T-helper 2 cell treated with Interferon-gamma antibody and Interleukin-4, amounts not matched to agents 5 μg/mL and 100 μg/mL, for 36 hours (primary cell): ENCODE measurements at places on chromosomes 4 and X.

DNA sequence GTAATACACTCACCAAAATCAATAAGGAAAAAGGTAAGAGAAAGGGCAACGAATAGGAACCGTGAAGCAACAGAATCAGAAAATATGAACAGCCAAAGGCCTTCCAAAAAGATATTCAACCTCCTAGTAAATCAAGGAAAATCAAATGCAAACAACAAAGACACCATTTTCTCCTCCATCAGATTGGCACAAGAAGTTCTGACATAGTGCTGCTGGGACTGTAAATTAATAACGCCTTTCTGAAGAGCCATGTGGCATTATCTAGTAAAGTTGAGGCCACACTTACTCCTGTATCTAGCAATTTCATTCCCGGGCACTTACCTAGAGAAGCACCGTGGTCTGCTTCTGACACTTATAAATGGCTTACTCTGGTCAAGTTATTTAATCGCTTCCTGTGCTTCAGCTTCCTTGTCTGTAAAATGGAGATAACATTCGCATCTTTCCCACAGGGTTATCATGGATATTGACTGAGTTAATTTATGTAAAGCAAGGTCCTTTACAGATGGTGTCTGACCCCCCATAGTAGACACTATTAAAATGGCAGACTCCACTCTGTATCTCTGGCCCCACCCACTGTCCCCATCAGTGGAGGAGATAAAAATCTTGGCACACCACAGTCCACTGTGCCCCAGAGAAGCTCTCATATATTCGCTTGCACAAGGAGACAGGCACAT is 20.5 kb upstream of the ENPP6 start:
- H3K4me1 ChIP-seq: peaks cover 26% of the 10 kb centered on the region
- H3K36me3 ChIP-seq: no peaks in the 10 kb centered on the region
- no peaks in the 10 kb centered on the region for H3K27me3 ChIP-seq
- peak overlapping the region; percentile 55 for H3K4me3 ChIP-seq
- DNase-seq: peak; percentile 3
- H3K27ac ChIP-seq: peak overlapping the region; percentile 85

GRCh38 chr4:8391972-8392371 is 48.6 kb downstream of the ACOX3 start:
- H3K27me3 ChIP-seq: no peaks in the 10 kb centered on the region
- no peak overlapping the region for H3K27ac ChIP-seq
- no peak overlapping the region for H3K4me3 ChIP-seq
- DNase-seq: no peak
- H3K4me1 ChIP-seq: no peaks in the 10 kb centered on the region

DNA sequence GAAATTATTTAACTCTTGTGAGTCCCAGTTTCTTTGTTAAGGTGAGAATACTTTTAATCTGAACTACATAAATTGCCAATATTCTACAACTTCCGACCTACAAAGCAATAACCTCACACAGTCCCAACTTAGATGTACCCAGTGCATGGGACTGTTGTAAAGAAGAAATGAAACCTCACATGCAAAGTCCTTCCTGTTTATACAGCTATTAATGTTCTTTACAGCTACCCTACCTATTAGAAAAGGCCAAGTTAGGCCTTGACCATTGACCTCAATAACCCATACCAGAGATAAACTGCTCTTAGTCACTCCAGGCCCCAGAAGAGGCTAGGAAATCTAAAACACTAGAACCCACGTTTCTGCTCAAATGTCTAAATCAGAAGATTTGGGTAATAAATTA is 920.1 kb upstream of the TENM3 start:
- no peaks in the 10 kb centered on the region for H3K36me3 ChIP-seq
- no peak for DNase-seq
- H3K27me3 ChIP-seq: no peaks in the 10 kb centered on the region

DNA sequence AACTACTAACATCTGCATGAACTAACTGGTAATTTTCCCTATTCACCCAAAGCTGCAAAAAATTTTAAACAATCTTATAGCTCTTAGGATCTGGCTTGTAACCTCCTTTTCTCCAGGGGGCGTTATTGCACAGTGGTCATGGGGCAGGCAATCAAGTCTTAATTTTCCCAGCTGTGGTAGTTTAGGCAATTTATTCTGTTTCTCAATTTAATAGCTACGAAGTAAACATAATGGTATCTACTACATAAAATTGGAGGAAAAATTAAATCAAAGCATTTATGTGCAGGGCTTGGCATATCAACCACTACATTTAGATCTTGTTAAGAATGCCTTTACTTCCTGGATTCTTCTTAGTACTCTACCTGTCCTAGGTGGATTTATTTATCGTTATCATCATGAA is 137.4 kb upstream of the GUCY1A1 start:
- DNase-seq: no peak
- peaks cover 2% of the 10 kb centered on the region for H3K27me3 ChIP-seq
- no peak overlapping the region for H3K4me3 ChIP-seq
- H3K36me3 ChIP-seq: no peaks in the 10 kb centered on the region
- no peaks in the 10 kb centered on the region for H3K4me1 ChIP-seq

DNA sequence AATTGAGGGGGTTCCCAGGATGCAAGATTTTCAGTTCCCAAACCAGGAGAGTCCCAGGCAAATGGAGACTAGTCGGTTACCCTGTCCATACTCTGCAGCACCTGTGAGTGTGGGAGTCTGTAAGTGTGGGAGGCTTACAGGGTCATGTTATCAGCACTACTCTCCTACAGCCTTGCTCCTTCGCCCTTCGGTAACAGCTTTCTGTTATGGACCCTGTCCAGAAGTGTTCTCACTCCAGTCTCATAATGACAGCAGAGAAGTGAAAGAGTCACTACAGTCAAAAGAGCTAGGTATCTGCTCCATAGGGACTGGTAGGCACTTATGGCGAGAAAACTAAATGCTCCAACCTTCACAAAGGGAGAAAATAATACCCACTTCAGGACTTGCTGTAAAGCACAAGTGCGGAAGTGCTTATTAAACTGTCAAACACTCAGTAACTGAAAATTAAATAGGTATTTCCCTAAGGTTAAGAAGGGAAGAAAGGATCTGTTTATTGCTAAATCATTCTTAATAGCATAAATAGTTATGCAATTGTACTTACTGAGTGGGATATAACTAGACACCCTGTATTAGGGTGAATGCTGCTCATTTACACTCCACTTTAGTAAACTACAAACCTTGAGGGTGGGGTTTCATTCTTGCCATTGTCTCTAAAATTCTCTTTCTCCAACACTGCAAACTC is 2.7 kb upstream of the ADH7 start:
- no peaks in the 10 kb centered on the region for H3K4me1 ChIP-seq
- H3K27ac ChIP-seq: no peak overlapping the region
- H3K27me3 ChIP-seq: peaks cover 5% of the 10 kb centered on the region
- H3K4me3 ChIP-seq: no peak overlapping the region

DNA sequence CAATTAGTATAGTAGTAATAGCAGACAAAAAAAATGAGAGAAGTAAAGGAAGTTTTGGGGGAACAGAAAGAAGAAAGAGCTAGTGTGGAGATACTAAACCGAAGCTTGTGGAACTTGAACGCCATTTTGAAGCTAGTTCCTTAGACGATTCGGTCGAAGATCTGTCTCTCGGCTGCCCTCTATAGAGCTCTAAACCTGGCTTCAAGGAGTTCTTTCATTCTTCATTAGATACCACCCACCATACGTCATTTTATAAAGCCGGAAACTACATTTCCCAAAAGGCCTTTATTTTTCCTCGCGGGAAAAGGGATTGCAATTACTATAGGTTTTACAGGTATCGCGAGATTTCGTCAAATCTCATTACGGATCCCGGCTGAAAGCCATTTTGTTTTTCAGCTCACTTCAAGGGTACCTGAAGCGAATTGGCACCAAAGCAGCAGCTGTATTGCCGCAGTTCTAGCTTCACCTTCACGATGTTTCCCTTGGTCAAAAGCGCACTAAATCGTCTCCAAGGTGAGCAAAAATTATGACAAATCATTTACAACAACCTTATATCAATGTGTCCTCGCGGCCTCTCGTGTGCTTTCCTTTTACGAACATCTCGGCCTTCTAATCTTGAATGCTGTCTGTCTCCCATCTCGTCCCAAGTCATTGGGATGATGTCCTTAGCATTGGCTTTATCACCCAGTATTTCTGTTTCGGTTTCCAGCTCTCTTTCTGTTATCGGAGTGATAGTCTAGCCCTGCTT is at the start of gene COX7B:
TSS of gene COX7B (plus strand) at position 388 of the 748 bp plus-strand sequence. CDS start at position 474, 86 bp downstream.
- H3K27me3 ChIP-seq: no peaks in the 10 kb centered on the region
- peak; percentile 70 for DNase-seq
- H3K4me3 ChIP-seq: peak within 1 kb of the TSS; percentile 93
- H3K36me3 ChIP-seq: peaks cover 24% of the 10 kb centered on the region

DNA sequence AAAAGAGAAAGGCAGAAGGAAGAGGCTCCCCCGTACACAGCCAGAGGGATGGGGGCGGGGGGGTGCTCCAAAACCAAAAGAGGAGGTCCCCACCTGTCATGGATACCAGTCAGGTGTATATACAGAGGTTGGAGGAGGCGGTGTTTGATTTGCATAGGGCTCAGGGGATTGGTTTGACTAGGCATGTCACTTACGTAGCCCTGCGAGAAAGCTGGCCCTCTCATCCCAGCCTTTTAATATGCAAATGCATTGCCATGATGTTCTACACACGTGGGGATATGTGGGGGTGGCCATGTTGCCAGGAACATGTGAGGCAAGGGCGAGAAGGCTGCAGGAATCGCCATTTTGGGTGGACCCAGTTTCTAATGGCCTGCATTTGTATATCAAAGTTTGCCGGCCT is 38.6 kb downstream of the TMEM150C start:
- H3K27me3 ChIP-seq: no peaks in the 10 kb centered on the region
- H3K27ac ChIP-seq: no peak overlapping the region
- H3K4me3 ChIP-seq: no peak overlapping the region
- H3K36me3 ChIP-seq: no peaks in the 10 kb centered on the region
- no peak for DNase-seq

DNA sequence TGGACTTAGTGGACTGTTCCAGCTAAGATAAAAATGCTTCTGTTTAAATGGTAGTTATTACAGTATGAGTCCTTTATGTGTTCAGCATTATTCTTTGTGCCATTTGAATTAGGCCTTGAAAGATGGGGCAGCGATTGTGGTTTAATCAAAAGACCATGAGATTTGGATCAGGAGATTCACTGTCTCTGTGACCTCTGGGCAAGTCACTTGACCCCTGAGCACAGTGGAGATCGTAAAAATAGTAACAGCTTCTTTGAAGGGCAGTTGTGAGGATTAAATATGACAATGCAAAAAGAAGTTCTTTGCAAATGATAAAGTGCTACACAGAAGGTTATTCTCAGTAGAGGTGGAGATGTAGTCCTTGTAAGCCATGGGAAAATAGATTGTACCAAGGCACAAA is 10.8 kb downstream of the CXCR3 start:
- no peak for DNase-seq
- no peaks in the 10 kb centered on the region for H3K27me3 ChIP-seq
- H3K4me3 ChIP-seq: peak overlapping the region; percentile 30
- H3K4me1 ChIP-seq: peaks cover 35% of the 10 kb centered on the region

GRCh38 chr4:16579866-16580265 is 318.6 kb downstream of the LDB2 start:
- H3K27ac ChIP-seq: no peak overlapping the region
- H3K36me3 ChIP-seq: no peaks in the 10 kb centered on the region
- H3K4me3 ChIP-seq: no peak overlapping the region
- H3K4me1 ChIP-seq: no peaks in the 10 kb centered on the region

DNA sequence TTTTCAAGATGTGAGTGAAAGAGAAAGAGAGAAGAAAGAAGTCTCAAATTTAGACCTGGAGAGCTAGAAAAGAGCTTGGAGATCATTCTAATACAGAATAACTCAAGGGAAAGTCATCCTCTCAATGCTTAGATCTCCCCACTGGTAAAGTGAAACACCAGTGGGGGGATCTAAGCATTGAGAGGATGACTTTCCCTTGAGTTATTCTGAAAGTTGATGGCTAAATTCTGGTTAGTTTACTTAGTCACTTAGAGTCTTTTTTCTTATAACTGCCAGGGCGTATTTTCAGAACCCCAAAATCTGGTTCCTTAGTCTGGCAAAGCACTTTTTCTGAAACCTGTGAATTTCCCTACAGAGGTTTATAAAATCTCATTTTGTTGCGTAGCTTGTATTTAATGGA is 198.6 kb downstream of the ARHGAP24 start:
- no peak for DNase-seq
- no peaks in the 10 kb centered on the region for H3K36me3 ChIP-seq
- H3K27me3 ChIP-seq: no peaks in the 10 kb centered on the region
